ENCODE measurements at places on chromosomes 3 and 15. TPM values are rescaled to one million over a fixed set of nuclear protein-coding genes. Genes with fewer than 3 reads are reported as not detected.
A peak's percentile ranks its signal among the peaks of the same experiment; 100 is the strongest.

SLC51A gene
- polyA plus RNA-seq = not detected

ZMAT3 gene
- polyA plus RNA-seq = 10.3 TPM

GAP43 gene
- polyA plus RNA-seq = not detected

PRC1 gene
- polyA plus RNA-seq = 270 TPM

GOLGA8O gene
- 0.21 TPM for polyA plus RNA-seq

MCF2L2 gene
- 0.15 TPM for polyA plus RNA-seq

BSN gene
- polyA plus RNA-seq = 0.04 TPM

DNAH12 gene
- polyA plus RNA-seq = 0.10 TPM

LEKR1 gene
- 0.07 TPM for polyA plus RNA-seq

GOLGA6L10 gene
- 1.2 TPM for polyA plus RNA-seq

- no peak for DNase-seq
Measured at GRCh38 chr15:78302579-78303312, 3.3 kb upstream of the SKIC8 start.

- DNase-seq = peak; percentile 89
Measured at GRCh38 chr15:65133548-65134200, at the start of gene PDCD7. PDCD7 (minus strand) TSS chr15:65133808; CDS start chr15:65133781, 27 bp downstream.

GRCh38 chr3:150497956-150498355 lies 48.3 kb downstream of the SERP1 start:
- DNase-seq = peak; percentile 35

DNA sequence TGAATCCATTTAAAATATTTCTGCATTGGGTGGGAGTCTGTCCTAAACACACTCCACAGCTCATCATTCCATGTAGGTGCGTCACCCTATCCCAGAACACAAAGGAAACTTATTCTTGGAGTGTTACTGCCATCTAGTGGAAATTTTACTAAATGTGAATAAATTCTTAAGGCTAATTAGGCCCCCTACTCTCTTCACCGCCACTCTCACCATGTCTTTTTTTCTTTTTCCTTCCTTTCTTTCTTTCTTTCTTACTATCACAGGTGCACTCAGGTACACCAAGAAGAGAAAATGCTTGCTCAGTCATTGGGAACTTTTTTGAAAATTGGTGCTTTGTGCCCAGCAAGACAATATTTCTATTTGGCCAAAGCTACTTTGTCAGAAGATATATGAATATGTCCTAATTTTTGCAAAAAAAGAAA lies 26.4 kb upstream of the ATP8B4 start:
- DNase-seq = peak; percentile 73

- DNase-seq = no peak
Measured at GRCh38 chr15:83767741-83768140, 113.8 kb downstream of the ADAMTSL3 start.

DNA sequence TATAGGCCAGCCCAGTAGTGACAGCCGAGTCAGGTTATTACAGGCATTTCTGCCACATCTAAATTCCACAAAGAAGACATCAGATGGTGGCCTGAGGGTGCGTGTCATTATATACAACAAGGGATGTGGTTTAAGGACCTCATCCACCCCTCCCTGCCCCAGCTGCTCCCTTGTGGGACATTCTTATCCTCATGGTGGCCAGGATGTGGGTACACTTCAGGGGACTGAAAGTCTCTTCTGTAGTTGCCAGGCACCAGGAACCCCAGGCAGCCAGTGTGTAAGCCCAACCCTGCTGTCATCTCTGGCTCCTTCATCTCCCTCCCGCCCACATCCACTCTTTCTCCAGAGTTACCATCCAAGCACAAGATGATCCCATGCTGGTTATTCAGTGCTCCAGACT lies 224.9 kb upstream of the TOPAZ1 start:
- DNase-seq = no peak

GRCh38 chr3:177751770-177752169 lies 554.5 kb upstream of the TBL1XR1 start:
- no peak for DNase-seq

GRCh38 chr3:52216585-52217408 lies 8.6 kb downstream of the TLR9 start:
- peak; percentile 96 for DNase-seq

DNA sequence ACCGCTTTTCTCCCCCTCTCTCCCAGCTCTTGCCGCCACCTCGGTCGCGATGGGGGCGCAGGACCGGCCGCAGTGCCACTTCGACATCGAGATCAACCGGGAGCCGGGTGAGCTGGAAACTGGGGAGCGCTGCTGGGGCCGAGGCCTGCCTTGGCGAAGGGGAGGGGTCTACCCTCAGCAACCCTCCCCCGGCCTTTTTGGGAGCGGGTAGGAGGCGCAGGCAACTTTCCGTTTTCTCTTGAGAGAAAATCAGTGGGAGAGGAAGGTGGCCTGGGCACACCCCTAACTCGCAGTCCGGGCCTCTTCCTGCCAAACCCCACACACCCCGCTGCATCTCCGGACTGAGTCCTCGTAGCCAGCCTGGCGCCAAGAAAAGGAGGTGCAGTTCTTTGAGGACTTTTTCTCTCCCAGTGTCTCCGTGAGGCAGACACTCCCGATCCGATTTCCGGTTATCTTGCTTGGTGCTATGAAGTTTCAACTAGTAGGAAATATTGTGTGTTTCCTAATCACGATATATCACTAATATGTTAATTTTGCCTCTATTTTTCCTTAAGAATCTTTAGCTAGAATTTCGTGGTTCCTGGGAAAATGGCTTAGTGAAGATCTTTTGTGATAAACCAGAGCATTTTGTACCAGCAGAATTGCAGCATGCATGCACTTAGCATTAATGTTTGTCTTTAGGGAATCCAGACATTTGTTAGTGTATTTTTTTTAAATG lies 631 bp downstream of the NKTR start:
- peak; percentile 68 for DNase-seq

GRCh38 chr3:47283591-47284364 lies 1.0 kb downstream of the KLHL18 start:
- DNase-seq = no peak

DNA sequence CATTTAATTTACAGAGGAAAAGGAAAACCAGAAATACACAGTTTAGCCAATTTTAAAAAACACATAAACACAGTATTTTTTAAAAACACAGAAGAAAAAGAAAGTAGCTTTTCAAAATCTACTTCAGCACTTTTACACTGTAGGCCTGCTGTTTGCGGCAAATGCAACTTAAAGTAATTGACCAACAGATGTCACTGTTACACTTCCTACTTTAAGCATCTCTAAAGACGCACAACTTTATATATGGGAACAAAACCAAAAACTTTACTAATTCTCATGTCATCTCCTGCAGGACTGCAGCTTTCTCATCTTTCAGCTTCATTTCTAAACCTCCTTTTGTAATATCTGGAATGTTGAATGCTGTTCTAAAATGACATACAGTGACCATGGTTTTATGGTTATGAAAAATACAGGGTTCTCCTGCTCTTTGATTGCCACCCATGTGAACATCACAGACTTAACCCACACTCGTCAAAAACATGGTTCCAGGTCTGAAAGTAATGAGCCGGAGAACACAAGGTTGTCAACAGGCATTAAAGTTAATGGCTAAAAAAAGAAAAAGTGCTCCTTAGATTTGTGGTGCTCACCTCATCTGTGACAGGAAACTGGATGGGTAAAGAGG lies 107.9 kb downstream of the FMN1 start:
- DNase-seq = peak; percentile 62

- DNase-seq = peak; percentile 47
Measured at GRCh38 chr15:84702961-84703482, 12.9 kb downstream of the SEC11A start.

- DNase-seq = no peak
Measured at GRCh38 chr3:97089621-97090020, 275.2 kb downstream of the EPHA6 start.

DNA sequence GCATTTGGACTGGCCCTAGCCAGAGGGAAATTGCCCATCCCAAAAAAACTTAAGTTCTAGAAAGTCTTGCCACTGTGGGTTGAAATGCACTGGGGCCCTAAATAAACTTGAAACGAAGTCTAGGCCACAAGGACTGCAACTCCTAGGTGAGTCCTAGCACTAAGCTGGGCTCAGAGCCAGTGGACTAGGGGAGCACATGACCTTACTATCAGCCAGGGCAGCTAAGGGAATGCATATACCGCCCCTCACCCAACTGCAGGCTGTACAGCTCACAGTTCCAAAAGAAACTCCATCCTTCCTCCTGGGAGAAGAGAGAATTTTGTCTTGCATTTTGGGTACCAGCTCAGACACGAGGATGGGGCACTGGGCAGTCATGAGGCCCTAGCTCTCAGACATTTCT lies 23.6 kb upstream of the TEX55 start:
- DNase-seq = no peak

- DNase-seq = no peak
Measured at GRCh38 chr15:72541674-72542073, 67.5 kb downstream of the ARIH1 start.

All from endothelial cell of umbilical vein (primary cell).